Frontal cortex (tissue), 4 donors: ENCODE measurements at places on chromosomes 6 and 20. TPM values are rescaled to one million over a fixed set of nuclear protein-coding genes. Genes with fewer than 3 reads are reported as not detected.

The COL19A1 gene
- 3.7 TPM for total RNA-seq

The C6orf15 gene
- total RNA-seq: not detected

The CBLN4 gene
- total RNA-seq: 7.7 TPM

The NKAIN2 gene
- 109 TPM for total RNA-seq

The MYCT1 gene
- 4.5 TPM for total RNA-seq

The IL17A gene
- not detected for total RNA-seq
